Esophagus mucosa (tissue), 1 donor: ENCODE measurements at places on chromosomes 13 and 19.
A peak's percentile ranks its signal among the peaks of the same experiment; 100 is the strongest.

DNA sequence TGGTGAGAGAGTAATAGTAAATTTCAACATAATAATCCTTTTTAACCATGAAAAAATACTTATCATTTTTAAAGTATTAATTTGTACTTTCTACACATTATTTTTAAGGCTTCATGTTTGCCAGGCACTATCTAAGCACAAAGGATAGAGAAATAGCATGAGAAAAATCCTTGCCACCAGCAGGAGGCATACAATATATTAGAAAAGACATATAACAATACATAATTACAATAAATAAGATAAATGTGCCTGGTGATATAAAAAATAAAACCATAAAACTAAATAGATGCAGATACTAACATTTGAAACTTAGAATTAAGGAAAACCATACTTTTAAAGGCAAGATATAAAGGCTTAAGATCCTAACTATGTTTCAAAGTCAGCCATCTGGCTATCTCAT is 1256.4 kb downstream of the DIAPH3 start:
- ATAC-seq: no peak

GRCh38 chr19:17441241-17442021 is 7.0 kb downstream of the TMEM221 start:
- peak; percentile 62 for ATAC-seq

DNA sequence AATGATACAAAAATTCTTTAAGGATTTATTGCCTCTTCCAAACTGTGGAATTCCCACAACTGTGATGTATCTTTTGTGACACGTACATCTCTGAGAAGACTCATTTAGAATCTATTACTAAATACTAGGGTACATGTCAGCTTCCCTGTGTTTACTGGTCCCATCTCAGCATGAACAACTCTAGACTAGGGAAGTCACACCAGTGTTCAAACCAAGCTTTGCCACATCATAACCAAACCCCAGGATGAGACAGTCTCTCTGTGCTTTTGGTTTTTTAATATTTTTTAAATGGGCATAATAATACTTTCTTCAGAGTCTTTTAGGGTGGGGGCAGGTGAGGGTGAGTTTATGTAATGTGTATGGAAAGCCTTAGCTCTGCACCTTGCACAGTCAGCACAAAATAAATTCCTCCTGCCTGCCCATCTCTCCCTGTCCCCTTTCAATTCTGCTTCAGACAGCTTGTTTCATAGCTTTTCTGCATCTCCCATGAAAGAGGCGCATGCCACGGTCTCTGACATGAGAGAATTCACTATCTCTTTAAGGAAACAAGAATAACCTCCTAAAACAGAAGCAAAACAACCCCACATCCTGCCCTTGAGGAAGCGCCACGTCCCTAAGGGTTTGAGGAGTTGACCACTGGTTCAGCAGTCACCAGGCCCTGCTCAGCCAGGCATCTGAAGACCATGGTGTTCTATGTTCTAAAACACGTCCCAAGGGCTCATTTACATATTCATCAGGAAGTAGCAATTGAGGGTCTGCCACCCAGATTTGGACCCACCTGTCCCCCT is 174.5 kb downstream of the USP12 start:
- ATAC-seq: peak; percentile 62

- peak; percentile 55 for ATAC-seq
Observed at GRCh38 chr13:43686557-43686956, 100.2 kb downstream of the ENOX1 start.

DNA sequence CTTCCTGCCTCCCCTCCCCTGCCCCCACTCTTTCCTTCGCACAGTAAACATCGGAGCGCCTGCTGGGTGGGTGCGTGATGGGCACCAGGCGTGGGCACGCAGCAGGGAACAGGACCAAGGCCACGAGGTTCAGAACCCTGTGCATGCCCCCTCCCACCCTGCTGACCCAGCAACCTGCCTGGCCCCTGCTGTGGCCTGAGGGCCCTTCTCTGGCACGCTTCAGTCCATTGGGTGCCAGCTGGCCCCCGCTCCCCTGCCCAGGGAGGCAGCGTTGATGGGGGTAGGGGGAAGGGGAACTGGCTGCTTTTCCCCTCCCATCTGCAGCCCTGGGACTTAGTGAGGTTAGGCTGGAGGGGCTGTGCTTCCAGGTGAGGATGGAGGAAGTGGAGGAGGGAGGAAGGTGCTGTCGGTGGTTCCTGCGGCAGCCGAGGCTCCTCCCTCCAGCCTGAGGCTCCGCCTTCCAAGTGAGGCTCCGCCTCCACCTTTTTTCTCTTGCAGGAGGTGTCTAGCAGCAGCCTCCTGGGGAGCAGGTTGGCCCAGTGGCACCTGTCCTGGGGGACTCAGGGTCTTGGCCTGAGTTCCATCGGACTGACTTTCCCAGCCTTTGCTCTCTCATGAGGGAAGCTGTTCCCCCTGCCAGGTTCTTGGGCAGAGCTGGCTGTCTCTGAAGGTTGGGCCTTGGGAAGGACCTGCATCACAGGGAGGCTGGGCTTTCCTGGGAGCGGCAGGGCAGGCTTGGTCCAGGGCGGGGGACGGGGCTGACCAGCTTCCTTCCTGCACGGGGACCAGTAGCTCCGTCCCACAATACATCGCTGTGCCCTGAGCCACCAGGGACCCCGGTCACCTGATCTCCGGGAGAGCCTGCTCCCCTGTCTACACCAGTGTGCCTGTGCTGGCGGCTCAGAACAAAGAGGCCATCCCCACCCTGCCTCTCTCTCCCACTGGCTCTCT is 7.3 kb downstream of the PIAS4 start:
- ATAC-seq: no peak

GRCh38 chr13:110140099-110140498 is 166.9 kb downstream of the COL4A1 start:
- ATAC-seq: no peak

DNA sequence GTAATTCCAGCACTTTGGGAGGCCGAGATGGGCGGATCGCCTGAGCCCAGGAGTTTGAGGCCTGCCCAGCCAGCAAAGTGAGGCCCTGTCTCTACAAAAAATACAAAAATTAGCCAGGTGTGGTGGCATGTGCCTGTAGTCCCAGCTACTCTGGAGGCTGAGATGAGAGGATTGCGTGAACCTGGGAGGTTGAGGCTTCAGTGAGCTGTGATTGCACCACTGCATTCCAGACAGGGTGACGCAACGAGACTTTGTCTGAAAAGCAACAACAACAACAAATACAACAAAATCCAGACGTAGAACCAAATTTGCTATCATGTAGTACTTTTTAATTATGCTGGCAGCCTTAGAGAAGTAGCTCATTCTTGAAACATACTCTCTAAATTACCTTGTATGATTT is 277.1 kb downstream of the KLF5 start:
- ATAC-seq: no peak

DNA sequence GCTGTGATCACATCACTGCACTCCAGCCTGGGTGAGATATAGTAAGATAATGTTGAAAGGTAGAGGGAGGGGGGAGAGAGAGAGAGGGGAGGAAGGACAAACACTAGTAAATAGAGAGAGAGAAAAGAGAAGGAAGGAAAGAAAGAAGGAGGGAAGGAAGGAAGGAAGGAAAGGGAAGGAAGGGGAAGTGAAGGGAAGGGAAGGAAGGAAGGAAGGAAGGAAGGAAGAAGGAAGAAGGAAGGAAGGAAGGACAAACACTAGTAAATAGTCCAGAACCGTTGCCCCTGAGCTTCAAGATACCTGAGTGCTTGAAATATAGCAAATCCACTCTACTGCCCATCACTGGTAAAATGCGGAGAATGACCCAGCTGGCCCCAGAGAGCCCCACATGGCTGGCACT is 156.5 kb upstream of the ZNF507 start:
- no peak for ATAC-seq

- no peak for ATAC-seq
Observed at GRCh38 chr13:109859898-109860297, 73.5 kb upstream of the IRS2 start.

- no peak for ATAC-seq
Observed at GRCh38 chr19:56350416-56351045, 35.9 kb upstream of the ZSCAN5A start.

- ATAC-seq: no peak
Observed at GRCh38 chr13:57056601-57057180, 84.0 kb upstream of the PRR20A start.

GRCh38 chr13:50627111-50627510 is 216.4 kb downstream of the DLEU7 start:
- no peak for ATAC-seq

GRCh38 chr13:59494560-59494970 is 669.2 kb downstream of the DIAPH3 start:
- ATAC-seq: no peak

DNA sequence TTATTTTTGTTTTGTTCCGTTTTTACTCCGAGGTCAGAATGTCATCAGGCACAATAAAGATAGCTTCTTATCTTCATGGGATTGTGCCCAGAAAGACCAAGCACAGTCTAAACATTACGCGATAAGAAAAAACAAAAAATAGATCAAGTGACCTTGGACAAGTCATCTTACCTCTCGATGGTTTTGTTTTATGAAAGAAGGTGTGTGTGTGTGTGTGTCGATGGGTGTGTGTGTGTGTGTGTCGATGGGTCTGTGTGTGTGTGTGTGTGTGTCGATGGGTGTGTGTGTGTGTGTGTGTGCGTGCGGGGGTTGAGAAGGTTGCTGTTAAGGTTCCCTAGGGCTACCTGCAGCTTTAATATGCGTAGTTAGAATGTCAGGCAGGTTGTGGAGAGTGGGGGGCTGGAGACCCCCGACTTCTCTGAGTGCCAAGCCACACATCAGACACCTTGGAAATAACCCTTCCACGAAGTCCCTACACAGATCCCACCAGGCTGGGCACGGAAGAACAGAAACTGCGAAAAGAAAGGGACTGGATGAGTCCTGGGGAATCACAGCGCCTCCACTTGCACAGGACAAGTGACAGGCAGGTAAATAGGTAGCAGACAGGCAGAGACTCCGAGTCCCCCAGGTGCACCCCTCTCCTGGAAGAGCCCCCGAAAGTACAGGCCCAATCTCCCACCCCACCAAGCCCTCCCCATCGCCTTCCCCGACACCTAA is 458 bp upstream of the ATP8A2 start:
- ATAC-seq: no peak

GRCh38 chr13:95643936-95644598 is 439 bp downstream of the DZIP1 start:
- peak; percentile 58 for ATAC-seq

GRCh38 chr19:10891405-10892086 is 20.2 kb downstream of the CARM1 start:
- ATAC-seq: peak; percentile 89

DNA sequence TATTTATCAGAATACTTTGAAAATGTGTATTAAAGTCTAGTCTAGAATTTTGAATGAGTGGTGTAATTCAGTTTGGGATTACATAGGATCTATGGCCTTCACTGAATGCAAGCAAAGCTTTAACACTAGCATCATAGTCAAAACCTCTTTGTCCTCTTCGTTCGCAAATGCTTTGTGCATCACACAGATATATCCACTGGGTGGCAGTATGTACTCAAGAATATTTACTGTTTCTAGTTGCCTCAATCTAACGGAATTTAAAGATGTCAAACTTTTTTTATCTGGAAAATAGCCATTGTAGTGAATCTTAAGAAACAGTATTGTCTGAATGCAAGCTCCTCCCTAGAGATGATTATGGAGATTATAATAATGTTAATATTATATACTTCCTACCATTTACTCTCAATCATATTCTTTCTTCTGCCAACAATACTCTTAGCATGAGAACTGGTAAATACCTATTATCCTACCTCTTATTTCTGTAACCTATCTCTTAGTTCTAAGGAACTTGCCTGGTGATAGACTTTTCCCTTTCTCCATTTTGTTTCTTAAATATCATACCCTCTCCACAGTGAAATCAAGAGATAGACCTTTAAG is 25.8 kb downstream of the LACC1 start:
- peak; percentile 73 for ATAC-seq

DNA sequence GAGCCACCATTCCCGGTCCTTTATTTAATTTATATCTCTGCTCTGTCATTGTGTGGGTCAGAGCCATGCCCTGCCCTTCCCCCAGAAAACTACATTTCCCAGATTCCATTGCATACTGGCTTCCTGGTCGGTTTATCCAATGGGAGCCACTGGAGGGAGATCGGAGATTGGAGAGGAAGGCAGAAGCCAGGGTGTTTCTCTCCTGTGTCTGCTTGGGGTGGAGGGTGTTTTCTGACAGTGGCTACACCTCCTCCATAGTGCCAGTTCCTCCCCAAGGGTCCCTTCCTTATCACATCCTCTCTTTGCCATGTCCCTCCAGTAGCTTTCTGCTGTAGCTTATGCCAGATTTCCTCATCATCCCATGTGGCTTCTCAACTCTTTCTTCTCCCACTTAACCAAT is 19.0 kb downstream of the OLFM2 start:
- ATAC-seq: peak; percentile 39

- ATAC-seq: no peak
Observed at GRCh38 chr19:5354403-5354802, 13.8 kb upstream of the PTPRS start.

DNA sequence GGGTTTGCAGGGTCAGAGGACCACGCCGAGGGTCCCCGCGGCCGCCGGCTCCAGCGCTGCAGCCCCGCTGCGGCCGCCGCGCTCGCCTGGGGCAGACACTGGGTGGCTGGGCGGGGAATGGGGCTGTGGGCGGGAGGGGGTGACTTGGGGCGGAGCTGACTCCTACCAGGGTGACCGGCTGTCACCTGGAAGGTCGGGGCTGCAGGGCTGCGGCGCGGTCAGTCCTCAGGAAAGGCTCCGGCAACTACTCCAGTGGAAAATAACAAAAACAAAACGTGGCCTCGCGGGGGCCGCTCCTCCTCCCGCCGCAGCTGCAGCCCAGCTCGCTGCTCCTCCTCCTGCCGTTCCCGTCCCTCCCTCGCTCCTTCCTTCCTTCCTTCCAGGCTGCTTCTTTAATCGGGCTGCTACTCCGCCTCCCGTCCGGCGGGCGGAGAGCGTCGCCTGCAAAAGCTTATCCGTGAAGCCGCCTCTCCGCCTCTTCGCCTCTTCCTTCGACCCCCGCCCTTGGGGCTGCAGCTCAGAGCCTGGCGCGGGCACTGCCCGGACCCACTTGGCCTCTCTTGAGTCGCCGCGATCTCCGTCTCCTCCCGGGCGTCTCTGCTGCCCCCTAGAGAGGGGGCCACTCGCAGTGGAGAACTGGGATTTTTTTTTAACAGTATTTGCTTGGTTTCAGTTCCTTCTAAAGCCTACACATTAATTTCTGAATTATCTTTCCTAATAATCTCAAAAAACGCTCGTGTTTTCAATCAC is at the start of gene TBC1D4:
Gene TBC1D4 (minus strand): TSS at position 100 of the 750 bp plus-strand sequence. CDS start 402 bp downstream, outside the sequence.
- ATAC-seq: peak; percentile 76

GRCh38 chr13:20492641-20493040 is 33.0 kb downstream of the CRYL1 start:
- ATAC-seq: no peak

DNA sequence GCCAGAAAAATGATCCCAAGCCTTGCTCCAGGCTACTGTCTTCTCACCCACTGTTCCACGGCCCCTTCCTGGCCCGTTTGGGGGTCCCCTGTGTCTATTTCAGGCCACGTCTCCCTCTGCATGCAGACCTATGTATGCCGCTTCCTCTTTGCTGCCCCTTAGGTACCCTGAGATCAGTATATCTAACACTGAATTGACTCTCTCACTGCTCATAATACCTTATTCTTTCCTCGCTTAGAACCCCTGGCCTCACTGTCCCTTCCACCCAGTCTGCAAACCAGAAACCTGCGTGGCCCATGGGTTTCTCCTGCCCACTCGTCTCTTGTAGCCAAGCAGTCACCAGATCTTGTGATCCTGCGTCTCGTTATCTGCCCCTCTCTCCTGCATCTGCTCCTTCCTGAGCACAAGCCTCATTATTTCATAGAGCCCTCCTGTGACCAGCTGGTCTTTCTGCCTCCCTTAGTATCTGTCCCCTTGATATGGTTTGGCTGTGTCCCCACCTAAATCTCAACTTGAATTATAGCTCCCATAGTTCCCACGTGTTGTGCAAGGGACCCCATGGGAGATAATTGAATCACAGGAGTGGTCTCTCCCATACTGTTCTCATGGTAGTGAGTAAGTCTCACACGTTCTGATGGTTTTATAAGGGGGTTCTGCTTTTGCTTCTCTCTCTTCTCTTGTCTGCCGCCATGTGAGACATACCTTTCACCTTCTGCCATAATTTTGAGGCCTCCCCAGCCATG is 109.0 kb upstream of the RNF113B start:
- ATAC-seq: no peak
